Stimulated activated CD4-positive, alpha-beta T cell treated with anti-CD3 and anti-CD28 coated beads, Interleukin-15, amount 100 ng/mL, for 48 hours (primary cell): ENCODE measurements at places on chromosomes 2 and 18.

GRCh38 chr2:15279201-15279876 lies 281.8 kb downstream of the NBAS start:
- no peak for DNase-seq

DNA sequence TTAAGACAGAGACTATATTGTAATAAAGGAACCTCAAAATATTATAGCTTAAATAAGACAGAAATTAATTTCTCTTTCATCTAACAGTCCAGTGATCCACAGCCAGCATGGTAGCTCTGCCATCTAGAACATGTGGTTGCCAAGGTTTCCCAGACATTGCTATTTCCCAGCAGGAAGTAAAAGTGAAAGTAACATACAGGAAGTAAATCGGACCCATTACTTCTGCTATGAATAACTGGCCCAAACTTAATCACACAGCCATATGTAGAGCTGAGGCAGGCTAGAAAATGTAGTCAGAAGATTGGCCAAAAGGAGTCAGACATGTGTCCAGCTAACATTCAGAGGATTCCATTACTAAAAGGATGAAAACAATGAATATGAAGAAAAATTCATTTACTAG lies 71.0 kb downstream of the NOL4 start:
- no peak for DNase-seq

DNA sequence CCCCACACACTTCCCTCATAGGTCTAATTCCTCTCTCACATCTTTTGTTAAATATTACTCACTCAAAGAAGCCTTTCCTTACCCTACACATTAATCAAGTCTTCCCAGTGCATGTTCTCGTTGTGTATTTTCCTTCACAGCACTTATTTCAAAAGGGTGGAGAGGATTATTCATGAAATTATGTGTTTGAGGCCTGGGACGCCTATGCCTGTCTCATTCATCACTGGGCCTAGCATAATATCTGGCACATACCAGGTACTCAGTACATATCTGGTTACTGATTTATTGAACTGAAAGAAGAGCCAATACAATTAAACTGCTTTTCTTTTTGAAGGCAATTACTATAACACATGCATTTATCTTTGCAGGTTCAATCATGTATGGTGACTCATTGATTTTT lies 15.1 kb upstream of the MALL start:
- DNase-seq = no peak

- DNase-seq = no peak
Observed at GRCh38 chr2:226905718-226906117, 69.9 kb downstream of the RHBDD1 start.

GRCh38 chr2:120230515-120231471 lies 7.6 kb upstream of the TMEM185B start:
- no peak for DNase-seq

- no peak for DNase-seq
Observed at GRCh38 chr2:165594231-165594934, 124.9 kb downstream of the CSRNP3 start.

DNA sequence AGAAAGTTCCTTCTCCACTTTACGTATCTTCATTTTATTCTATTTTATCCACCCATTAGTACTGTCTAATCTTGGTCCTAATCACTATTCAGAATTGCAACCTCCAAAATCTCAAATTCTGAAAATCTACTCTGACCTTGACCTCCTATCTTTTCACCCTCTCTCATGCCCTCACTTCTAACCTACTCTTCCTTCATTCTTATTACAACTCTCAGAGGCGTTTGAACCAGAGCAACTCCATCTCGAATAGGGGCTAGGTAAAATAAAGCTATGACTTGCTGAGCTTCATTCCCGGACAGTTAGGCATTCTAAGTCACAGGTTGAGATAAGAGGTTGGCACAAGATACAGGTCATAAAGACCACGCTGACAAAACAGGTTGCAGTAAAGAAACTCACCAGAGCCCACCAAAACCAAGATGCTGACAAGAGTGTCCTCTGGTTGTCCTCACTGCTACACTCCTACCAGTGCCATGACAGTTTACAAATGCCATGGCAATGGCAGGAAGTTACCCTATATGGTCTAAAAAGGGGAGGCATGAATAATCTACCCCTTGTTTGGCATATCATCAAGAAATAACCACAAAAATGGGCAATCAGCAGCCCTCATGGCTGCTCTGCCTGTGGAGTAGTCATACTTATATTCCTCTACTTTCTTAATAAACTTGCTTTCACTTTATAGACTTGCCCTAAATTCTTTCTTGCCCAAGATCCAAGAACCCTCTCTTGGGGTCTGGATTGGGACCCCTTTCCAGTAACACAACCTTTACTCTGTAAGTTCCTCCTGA lies 11.4 kb downstream of the CCDC88A start:
- no peak for DNase-seq

- no peak for DNase-seq
Observed at GRCh38 chr2:28364610-28365009, 28.0 kb upstream of the FOSL2 start.

GRCh38 chr2:51510303-51510702 lies 478.4 kb upstream of the NRXN1 start:
- DNase-seq = no peak

GRCh38 chr18:7676253-7676873 lies 109.2 kb downstream of the PTPRM start:
- DNase-seq = no peak

GRCh38 chr18:48292229-48292628 lies 117.0 kb downstream of the ZBTB7C start:
- no peak for DNase-seq

- no peak for DNase-seq
Observed at GRCh38 chr2:273333-273732, 8.6 kb downstream of the ACP1 start.

DNA sequence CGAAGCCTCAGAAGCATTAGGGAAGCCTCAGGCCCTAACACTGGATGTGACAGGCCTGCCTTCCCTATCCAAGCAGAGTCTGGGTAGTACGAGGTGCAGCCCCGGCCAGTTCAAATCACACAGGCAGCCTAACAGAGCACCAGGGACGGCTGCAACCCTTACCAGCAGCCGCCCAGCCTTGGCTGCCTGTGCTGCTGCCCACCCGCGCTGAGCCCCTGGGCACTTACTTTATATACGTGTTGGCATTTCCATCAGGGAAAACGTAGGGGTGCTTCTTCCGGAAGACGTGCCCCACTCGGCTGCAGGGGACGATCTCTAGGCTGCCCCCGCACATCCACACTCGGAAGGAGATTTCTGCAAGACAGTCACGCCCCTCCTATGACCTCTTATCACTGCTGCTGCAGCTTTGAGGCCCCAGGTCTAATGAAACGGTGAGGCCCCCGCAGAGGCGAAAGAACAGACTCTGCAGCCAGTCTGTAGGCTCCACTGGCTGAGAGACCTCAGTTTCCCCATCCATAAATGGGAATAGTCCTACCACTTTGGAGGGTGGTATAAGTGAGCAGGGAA lies 124.7 kb upstream of the CAPN13 start:
- DNase-seq = no peak

DNA sequence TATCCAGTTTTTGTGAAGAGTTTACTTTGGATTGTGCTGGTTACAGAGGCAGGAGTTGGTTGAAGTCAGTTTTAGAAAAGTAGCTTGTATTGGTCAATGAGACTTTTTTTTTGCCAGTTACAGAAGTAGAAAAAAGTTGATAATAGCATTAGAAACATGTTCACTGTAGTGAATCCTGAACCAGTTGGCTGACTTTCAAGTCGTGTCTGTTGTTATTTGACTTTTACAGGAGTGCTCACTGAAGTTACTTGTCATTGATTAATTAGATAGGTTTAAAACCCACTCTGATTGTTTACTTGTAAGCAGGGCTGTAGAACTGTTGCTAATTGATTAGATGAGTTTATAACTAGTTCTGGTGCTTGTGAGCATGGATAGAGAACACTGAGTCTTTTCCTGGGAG lies 312.0 kb upstream of the VWC2L start:
- DNase-seq = no peak

- no peak for DNase-seq
Observed at GRCh38 chr2:199662255-199662654, 188.7 kb downstream of the FTCDNL1 start.

DNA sequence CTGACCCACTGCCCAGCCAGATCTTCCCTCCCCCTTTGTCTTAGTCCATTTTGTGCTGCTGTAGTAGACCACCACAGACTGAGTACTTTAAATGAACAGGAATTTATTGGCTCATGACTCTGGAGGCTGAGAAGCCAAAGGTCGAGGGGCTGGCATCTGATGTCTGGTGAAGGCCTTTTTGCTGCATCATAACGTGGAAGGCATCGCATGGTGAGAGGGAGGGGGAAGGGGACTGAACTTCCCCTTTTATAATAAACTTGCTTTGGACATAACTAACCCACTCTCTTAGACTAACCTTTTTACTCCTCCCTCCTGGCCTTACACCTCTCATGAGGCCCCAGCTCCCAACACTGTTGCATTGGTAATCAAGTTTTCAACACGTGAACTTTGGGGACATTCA lies 83.8 kb downstream of the MAP4K4 start:
- no peak for DNase-seq

GRCh38 chr2:52369178-52369577 lies 1337.2 kb upstream of the NRXN1 start:
- DNase-seq = no peak

GRCh38 chr2:132583666-132584360 lies 86.2 kb downstream of the LYPD1 start:
- no peak for DNase-seq

- no peak for DNase-seq
Observed at GRCh38 chr2:86226636-86227520, 27.6 kb downstream of the MRPL35 start.

DNA sequence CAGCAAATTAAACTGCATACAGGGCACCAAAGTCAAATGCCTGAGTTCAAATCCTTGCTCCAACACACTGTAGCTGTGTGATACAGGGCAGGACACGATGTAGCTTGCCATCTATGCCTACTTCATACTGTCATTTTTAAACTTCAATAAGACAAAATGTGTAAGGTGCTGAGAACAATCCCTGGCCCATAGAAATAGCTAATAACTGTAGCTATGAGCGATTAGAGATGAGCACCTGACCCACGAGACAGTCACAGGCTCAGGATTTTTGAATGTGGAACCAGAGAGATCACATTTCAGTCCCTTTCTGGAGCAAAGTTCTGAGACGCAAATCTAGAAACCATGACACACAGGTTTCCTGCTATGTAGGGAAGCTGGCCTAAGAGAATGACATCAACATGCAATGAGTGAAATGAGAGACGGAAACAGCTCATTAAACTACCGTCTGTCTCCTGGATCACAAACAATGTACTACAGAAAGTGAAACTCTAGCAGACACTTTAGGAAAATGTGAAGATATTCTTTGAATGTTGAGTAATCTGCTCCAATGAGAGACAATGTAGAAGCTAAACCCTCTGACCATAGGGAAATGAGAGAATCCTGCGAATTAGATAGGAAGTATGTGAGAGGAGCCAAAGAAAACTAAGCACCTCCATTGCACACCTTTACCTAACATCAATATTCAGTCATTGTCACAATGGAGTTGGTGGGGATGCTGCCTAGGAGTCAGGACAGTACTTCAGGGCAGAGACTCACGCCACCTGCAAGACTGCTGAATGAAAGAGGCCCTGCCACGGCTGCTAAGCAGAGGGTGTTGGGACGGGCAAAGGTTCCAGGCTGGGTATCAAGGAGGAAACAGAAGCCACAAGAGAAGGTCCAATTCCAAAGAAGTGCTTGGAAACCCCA lies 25.5 kb downstream of the B4GALT6 start:
- DNase-seq = peak; percentile 9

GRCh38 chr2:30223413-30223874 lies 7.9 kb upstream of the LBH start:
- no peak for DNase-seq

- no peak for DNase-seq
Observed at GRCh38 chr2:1729242-1729641, 15.1 kb downstream of the PXDN start.

DNA sequence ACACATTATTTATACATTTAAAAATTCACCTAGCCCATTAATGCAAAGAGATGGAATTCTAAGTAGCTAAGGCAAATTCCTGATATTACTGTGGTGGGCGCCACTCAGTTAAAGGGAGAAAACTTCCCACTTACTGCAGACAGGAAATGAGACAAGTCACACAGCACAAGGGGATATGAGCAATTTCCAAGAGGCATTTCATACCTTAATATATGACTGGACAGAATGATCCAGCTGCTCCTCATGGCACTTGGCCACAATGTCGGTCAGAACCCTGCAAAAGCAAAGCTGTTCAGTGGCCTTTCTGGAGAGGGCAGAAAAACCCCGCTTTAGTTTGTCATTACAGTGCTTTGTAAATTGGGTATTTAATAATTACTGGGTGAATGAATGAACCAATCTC lies 121.4 kb upstream of the CCDC195 start:
- DNase-seq = no peak

GRCh38 chr18:59961070-59961469 lies 61.3 kb downstream of the PMAIP1 start:
- no peak for DNase-seq

DNA sequence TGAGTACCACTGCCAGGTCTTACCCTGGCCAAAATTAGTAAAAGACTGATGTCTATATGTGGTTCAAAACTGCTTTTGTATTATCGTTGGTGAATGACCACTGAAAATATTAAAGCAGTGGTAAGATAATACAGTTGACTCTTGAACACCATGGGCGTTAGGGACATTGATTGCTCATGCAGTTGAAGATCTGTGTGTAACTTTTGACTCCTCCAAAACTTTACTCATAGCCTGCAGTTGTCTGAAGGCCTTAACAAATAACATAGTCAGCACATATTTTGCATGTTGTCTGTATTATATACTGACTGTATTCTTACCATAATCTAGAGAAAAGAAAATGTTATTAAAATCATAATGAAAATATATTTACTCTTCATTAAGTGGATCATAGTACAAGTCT lies 5.8 kb upstream of the ANKRD12 start:
- no peak for DNase-seq

DNA sequence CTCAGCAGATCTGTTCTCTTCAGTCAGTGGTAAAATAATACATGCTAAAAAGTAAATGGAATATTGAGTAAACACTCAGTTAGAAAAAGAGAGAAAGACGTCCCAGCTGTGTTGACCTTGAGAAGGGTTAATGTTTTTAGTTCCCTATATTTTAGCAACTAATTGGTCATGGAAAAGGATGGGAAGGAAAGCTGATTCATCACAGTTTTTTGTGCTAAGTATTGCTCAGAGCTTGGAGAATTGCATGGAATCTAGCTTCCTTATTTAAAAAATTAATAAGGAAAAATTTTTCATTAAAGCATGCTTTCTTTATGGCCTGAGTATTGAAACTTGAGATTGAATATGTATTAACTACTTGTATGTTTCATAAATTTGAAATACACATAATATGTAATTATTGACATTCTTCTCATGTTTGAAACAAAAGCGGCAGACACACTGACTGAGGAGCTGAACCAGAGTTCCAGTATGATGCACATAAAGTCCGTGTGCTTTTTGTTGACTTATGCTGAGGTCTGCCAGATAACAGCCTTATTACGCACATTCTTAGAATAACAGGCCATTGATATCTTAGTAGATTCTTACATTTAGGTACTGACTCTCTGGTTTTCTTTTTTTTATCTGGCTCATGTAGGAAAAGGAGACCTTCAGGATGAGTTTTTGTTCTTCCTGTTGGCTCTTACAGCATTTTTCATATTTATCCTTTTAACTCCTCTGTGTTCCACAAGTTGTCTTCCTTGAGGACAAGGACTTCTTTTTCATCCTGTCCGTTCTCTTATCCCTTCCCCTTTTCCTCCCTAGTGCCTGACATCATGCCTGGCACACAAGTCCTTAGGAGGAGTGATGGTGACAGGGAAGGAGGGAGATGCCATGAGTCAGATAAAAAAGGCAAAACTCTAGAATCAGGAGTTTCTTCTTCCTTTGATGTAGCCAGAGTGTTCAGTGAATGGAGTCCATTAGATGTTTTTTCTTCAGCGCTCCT lies 194.1 kb downstream of the PTPRM start:
- DNase-seq = no peak
